ENCODE measurements at places on chromosomes 1 and 21.
A peak's percentile ranks its signal among the peaks of the same experiment; 100 is the strongest.

- DNase-seq = no peak
These were observed 41.3 kb upstream of the RAB3GAP2 start for GRCh38 chr1:220313576-220313975.

- DNase-seq = peak; percentile 29
These were observed 64.7 kb downstream of the SNRPE start for GRCh38 chr1:203926025-203926540.

GRCh38 chr1:147567594-147568381, 26.5 kb downstream of the BCL9 start:
- no peak for DNase-seq

DNA sequence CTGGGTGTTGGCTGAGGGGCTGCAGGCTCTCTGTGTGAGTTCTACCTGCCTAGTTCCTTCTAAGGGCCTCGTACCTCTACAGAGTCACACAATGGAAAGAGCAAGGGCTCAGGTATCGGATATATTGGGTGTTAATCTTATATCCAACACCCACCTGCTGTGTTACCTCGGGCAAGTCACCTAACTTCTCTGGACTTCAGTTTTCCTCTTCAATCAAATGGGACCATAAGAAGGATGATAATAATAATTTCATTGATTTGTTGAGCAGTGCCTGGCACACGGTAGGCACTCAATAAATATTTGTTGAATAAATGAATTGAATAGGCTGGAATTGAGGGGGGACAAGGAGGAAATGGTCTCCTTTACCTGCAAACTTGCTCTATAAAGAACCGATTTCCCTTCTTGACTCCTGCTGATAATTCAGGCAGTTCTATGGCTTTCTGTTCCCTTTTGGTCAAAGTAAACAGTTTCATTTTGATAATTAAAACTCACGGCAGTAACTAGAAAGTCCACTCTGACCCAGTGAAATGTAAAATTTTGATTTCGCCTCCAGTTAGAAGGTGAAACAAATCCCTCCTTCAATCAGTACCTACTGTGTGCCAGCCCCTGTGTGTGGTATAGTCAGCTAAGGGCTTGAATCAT, 16.5 kb upstream of the MAN1C1 start:
- no peak for DNase-seq

DNA sequence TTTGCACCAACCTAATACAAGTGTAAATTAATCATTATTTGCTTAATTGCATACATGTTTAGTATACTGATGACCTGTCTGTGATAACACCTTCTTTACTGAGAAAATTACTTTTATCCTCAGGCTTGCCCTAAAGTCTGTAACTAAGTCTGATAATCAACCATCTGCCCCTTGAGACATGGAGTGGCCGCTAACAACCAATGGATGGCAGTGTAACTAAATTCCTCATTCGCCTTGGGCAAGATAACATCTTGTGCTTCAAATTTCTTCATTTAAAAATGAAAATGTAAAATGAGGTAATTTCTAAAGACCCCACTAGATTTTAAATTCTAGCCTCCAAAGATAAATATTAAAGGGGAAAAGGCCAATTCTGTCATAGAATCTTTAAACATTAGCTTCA, 85.1 kb downstream of the ENAH start:
- DNase-seq = no peak

DNA sequence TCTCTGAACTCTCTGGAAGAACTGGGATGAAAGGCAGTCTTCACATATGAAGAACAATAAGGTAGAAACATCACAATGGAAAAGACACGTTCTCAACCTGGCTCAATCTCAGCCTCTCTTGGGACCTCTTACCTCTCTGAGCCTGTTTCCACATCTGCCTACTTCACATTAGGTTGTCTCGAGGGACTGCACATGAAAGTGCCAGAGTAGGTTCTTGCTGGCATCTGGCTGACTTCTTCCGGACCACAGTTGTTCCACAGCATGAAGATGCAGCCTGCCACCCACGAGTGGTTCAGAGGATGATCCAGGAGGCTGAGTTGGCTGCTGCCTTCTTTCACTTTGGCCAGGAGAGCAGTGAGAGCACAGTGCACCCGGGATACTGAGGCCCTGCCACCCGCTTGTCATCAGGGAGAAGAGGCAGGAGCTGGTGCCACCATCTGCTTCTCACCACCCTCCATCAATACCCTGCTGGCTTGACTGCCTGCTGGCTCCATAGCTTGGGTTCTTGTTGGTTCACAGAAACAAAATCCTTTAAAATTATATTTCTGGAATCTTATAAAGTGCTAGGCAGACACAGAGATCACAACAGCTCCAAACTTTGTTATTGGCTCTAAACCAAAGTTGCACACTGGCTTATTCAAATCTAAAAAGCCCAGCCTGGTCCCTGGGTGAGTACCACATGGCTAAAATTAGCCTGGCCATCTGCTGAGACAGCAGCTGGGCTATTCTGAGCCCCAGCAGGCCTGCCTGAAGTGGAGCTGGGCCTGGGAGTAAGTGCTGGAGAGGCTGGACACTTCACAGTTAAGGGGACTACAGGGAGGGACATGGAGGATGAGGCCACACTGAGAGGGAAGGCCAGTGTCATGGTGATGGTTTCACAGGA, 46.9 kb upstream of the LIN9 start:
- DNase-seq = no peak

DNA sequence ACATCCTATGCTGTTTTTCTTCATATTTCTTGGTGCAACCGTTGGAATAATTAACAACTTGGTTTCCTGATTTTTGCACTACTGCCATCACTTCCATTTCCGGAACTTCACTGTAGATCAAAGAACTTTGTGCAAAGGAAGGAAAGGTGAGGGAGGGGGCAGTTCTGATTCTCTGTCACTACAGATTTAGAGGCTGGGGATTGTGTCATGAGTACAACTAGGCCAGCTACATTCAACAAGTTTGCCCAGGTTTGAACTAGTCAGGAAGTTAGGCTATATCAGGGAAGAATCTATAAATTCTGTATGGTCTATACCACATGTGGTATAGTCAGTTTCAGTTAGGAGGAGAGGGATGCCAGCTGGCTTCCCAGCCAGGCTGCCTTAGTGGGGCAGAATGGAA, 84.2 kb downstream of the RGL1 start:
- no peak for DNase-seq

DNA sequence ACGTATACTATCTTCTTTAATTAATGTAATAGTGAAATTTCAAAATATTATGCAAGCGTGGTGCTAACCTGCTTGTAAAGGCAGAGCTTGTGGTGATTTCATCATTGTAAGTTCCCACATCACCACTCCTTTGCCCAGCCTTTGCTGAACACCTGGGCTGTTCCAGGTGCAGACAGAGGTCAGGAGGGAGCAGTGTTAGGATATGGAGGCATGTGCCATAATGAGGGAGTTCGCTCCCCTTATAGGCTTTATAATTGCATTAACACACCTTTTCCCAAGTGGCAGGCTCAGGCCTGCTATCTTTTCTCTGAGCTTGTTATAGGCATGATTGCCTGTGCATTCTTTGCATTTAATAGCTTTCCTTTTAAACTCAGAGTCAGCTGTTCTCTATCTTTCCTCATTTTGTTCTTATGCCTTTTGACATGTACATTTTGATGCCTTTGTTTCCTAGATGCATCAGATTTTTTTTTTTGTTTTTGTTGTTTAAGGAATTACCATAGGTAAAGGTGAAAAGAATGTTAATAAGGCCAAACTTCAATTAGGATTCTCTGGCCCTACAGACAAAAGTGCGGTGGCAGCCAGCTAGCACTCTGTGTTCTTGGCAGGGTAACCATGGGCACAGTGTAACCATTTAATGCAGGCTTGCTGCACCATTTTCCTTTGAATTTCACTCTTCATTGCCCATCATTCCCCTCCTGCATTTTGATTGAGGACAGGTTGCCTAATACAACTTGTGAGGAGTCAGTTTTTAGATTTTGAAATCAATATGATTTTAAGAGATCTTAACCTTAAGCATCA, 12.6 kb downstream of the NPL start:
- DNase-seq = no peak

DNA sequence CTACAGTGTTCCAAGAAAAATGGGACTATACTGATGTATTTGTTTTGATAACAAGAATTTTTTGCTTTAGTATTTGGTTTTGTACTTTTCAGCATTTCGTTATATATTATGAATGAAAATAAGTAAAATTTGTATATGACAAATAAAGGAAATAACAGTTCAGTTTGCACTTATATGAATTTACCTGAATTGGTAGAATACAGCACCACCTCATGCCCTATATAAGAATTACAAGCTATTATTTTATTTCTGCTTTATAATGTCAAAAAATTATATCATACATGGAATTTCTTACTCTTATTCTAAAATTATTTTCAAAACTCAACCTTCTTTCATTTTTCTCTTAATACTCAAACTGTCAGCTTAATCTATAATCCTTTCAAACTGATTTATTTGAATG, 14.6 kb downstream of the EFCAB7 start:
- DNase-seq = no peak

GRCh38 chr1:65719391-65719790, 73.3 kb upstream of the PDE4B start:
- no peak for DNase-seq

DNA sequence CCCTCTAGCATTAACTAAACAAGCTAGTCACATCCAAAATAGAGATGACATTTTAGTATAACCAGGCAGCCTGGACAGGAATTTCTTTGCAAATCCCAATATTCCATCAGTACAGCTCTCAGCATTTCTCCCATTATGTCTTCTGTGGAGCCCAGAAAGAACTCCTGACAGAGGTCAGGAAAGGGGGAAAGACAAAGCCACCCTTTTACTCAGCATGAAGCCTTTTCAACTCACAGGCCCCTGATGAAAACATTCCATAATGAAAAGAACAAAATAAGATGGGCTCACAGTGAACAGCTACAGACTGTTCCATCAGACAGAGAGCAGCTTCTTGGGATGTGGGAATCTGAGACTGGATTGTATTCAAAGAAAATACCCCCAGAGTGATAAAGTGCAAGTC, 80.6 kb downstream of the TEX35 start:
- DNase-seq = no peak

GRCh38 chr1:108050911-108051629, 86.1 kb upstream of the VAV3 start:
- DNase-seq = no peak

DNA sequence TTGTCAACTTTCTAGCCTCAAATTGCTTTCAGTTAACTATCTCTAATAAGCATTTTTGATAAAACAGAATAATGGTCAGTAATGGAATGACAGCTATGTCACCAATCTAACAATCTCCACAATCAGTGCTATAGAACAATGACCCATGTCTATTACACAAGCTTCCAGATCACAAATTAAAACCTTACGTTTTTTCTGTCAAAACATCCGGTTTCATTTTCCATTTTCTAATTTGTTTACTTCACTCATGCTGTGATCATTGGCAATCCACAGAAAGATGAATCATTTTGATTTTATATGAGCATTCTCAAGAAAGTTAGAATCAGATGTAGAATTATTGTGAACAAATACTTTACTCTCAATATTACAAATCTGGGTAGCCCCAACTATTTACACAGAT, 80.3 kb downstream of the KCNT2 start:
- no peak for DNase-seq

DNA sequence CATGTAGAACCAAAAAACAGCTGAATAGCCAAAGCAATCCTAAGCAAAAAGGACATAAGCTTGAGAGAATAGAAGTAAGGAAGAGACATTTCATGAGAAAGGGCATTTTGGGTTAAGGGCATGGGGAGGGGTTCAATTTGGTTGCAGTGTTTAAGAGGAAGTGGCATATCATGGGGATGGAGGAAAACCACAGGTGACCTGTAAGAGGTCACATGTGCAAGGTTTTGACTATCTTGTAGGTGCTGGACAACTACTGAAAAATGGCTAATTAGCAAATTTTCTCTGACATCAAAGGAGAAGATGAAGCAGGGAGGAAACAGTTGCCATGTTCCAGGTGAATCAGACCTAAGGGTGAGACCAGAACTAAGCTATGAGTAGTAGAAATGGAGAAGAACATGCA, 31.3 kb upstream of the ROR1 start:
- DNase-seq = no peak

GRCh38 chr1:111747282-111747734, 8.1 kb upstream of the INKA2 start:
- no peak for DNase-seq

DNA sequence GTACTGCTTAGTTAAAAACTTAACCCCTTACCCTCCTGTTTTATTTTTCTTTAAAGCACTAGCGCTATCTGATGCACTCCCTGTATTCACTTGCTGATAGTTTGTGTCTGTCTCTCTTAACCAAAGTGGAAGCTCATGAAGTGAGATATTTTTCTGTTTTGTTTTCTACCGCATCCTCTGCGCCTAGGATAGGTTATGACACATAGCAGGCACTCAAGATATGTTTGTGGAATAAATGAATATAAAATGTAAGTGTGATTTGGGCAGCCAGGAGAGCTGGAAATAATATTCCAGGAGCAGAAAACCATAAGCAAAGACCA, 49.0 kb upstream of the MRPS6 start:
- no peak for DNase-seq

GRCh38 chr1:11649624-11650330, 4.5 kb downstream of the FBXO2 start:
- no peak for DNase-seq

DNA sequence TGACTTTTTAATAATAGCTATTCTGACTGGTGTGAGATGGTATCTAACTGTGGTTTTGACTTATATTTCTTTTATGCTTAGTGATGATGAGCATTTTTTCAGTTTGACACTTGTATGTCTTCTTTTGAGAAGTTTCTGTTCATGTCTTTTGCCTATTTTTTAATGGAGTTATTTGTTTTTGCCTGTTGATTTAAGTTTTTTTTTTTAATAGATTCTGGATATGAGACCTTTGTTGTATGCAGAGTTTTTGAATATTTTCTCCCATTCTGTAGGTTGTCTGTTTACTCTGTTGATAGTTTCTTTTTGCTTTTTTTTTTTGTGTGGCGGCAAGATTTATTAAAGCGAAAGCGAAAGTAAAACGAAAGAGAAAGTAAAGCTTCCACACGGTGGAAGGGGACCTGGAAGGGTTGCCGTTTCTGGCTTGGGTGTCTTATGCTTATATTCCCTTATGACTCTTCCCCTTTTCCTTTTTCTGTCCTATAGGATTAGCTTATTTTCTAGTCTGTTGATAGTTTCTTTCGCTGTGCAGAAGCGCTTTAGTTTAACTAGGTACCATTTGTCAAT, 67.6 kb downstream of the TBX19 start:
- DNase-seq = no peak

GRCh38 chr1:91092503-91092902, 70.7 kb upstream of the ZNF644 start:
- DNase-seq = no peak

DNA sequence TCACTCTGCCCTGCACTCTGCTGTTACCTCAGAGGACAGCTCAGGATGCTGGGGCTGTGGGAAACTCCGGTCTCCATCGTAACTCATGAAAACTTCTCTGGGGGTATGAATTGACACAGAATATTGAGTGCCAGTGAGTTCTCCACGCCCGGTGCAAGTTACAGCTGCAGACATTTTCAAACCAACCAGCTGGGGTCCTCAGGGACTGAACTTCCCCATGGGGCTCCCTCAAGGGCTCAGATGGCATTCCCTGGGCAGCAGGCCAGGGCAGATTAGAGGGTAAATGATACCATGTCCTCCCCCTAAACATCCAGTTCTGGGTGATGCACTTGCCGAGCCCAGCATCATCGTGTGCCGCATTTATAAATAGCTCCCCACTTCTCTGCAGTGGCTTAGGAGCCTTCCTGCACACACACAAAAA, 27.8 kb upstream of the CCSAP start:
- DNase-seq = no peak

- DNase-seq = no peak
These were observed 5.4 kb downstream of the PSEN2 start for GRCh38 chr1:226875641-226876295.

GRCh38 chr21:32184065-32184464, 94.8 kb downstream of the MIS18A start:
- DNase-seq = no peak

GRCh38 chr1:29831500-29832117, 595.3 kb downstream of the PTPRU start:
- no peak for DNase-seq

- DNase-seq = no peak
These were observed 82.2 kb upstream of the SLFNL1 start for GRCh38 chr1:41103766-41104165.

Data from AG04450 (cell line).